ENCODE measurements at places on chromosomes 5 and 9. TPM values are rescaled to one million over a fixed set of nuclear protein-coding genes. Genes with fewer than 3 reads are reported as not detected.
A peak's percentile ranks its signal among the peaks of the same experiment; 100 is the strongest.

GRCh38 chr5:122585371-122585770 is 189.5 kb upstream of the SNX2 start:
- DNase-seq = no peak

- no peak for DNase-seq
Measured at GRCh38 chr5:94218374-94218773, 400.0 kb downstream of the KIAA0825 start.

- no peak for DNase-seq
Measured at GRCh38 chr5:152505442-152506042, 100.5 kb upstream of the NMUR2 start.

DNA sequence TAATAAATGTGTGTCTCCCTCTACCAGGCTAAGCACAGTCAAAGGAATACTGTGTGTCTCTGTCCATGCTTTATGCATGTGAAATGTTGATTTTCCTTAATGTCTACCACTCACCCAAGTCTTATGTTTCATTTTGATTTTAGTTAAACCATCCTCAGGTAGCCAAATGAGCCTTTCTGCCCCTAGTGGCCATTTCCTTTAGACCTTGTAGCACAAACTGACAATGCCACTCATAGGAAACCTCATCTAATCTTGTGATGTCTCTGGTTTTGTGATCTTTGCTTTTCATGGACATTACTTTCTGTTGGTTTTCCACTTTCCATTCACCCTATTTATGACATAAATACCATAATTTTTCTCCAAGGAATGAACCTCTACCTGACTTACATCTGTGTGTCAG is 820.8 kb downstream of the MAT2B start:
- DNase-seq = no peak

GRCh38 chr5:45279109-45279508 is 417.1 kb downstream of the HCN1 start:
- DNase-seq = no peak

GRCh38 chr9:127971357-127972235 is 9.2 kb downstream of the EEIG1 start:
- no peak for DNase-seq

GRCh38 chr5:177428574-177429217 is 2.2 kb downstream of the GRK6 start:
- DNase-seq = no peak

DNA sequence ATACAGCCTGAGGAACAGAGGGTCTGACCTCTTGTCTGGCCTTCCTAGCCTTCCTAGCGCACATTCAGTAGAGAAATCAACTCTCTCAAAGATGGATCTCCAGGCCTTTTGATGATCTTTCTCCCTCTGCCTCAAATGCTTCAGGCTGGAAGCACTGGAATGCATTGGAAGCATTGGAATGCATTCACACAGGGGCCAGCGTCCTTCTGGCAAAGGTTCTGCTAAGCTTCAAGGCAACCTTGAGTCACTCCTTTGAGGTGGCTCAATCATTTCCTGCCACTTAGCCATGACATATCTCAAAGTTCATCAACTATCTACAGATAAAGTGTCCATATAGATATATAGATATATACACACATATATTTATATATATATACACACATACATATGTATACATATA is 42.9 kb downstream of the OR2K2 start:
- DNase-seq = no peak

DNA sequence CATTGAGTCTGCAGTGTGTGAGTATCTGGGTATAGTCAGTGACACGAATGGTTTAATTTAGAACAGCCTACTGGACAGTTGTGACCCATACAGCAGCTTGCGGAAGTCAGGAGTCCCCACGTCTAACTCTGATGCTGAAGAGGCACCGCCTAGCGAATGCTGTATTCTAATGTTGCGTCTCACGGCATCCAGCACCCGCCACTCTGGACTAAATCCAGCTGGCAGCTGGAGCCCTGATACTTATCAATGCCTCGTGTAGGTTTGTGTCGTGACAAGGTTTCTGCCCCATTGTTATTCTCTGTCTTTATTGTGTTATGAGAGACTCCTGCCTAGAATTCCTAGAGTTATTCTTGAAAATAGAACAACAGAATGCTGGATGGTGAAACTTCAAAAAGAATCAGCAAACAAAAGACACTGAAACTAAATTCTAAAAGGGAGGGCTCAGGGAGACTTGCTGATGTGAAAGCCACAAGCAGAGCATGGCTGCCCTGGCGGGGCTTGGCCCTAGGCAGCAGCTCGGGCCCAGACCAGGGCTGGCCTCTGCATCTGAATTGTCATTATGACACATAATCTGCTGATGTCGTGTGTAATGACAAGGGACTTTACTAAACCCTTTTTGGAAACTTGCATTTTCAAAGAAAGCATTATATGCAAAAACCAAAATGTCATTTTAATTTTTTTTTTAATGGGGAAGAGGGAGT is 123.5 kb upstream of the ICE1 start:
- no peak for DNase-seq

GRCh38 chr5:168353216-168353957 is 61.9 kb downstream of the WWC1 start:
- DNase-seq = no peak

- no peak for DNase-seq
Measured at GRCh38 chr9:99809586-99810319, 11.9 kb upstream of the NR4A3 start.

DNA sequence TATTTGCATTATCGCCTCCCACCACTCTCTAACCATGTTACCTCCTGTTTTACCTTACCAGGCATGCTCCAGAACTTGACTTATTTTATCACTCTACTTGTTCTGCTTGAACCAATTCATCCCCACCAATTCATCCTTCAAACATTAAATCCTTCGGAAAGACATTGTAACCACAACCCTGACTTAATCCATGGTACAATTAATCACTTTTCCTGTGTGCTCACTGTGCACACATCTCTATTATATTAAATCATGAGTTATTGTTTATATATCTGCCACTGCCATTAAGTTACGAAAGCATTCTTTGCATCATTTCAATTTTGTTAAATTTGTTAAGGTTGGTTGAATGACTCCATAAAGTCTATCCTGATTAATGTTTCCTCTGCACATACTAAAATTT is 7.4 kb upstream of the C5orf46 start:
- no peak for DNase-seq

GRCh38 chr5:116446356-116447005 is 128.1 kb downstream of the SEMA6A start:
- DNase-seq = no peak

GRCh38 chr5:40733879-40734563 is 21.7 kb downstream of the TTC33 start:
- no peak for DNase-seq

DNA sequence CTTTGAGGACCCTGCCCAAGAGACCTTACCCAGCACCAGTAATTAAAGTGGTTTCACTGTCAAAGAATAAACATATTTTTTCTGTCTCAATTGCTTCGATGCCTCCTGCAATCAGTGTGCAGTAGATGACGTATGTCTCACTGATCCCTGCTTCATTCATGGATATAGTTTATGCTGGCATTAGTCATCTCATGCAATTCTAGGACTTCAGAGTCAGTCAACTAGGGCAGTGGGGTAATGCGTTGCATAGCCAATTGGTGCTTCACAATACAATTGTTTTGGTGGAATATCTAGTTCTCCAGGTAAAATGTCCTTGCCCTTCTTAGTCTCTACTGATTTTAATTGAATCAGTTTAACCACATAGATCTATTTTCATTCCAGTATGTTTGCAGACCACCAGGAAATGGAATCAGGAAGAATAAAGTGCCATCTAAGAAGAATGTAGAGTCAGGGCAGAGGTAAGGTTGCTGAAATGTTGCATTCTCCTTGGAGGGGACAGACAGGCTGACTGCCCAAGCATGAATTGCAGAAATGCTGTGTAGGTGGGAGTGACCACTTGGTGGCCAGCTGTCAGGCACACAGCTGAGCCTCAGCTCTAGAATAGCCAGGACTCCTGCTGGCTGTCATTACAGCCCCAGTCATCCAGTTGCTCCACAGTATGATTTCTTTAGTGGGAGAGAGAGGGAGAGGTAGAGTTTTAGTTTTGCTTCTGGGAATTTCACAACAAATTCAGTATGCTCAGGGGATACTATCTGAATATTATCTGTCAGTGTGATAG is 73.5 kb upstream of the MEGF10 start:
- DNase-seq = no peak

DNA sequence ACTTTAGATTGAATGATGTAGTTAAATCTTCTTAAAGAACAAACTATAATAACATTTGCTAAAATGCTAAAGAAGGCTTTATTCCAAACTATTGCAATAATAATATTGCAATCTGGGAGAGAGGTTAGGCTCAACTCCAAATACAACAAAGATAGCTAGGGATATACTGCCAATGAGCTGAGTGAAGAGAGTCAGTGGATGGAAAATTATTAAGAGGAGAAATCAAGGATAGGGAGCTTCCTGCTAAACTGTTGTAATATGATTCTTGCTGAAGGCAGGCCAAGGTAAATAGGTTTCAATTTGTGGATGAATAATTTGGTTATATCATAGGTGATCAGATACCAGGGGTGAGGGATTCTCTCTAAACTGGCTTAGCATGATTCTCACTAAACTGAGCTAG is 1651.5 kb downstream of the EFNA5 start:
- no peak for DNase-seq

- no peak for DNase-seq
Measured at GRCh38 chr5:67149951-67150523, 46.6 kb downstream of the CD180 start.

DNA sequence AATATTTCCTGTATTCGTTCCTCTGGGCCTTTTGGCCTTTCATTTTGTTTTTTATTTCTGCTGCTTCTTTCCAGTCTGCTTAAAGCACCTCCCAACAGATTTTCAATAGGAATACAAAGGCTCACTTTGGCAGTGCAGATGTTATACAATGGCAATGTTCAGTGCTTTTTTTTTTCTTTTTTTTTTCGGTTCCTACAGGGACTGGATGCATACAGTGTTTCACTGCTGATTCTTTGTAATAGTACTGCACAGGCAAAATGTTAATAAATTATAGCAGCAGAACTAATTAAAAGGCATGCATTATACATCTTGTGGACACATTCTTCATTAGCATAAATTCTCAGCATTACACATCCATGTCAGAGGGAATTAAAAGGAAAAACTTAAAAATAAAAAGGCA is 356.6 kb upstream of the C9orf72 start:
- no peak for DNase-seq

- peak; percentile 80 for DNase-seq
Measured at GRCh38 chr9:130461218-130461630, 16.5 kb downstream of the ASS1 start.

- peak; percentile 76 for DNase-seq
Measured at GRCh38 chr9:121333950-121334773, 35.9 kb downstream of the STOM start.

- DNase-seq = no peak
Measured at GRCh38 chr5:167964529-167964928, 326.9 kb upstream of the WWC1 start.

- DNase-seq = no peak
Measured at GRCh38 chr5:111930905-111931461, 174.0 kb upstream of the NREP start.

GRCh38 chr9:94160594-94161501 is 76.6 kb downstream of the PTPDC1 start:
- no peak for DNase-seq

DNA sequence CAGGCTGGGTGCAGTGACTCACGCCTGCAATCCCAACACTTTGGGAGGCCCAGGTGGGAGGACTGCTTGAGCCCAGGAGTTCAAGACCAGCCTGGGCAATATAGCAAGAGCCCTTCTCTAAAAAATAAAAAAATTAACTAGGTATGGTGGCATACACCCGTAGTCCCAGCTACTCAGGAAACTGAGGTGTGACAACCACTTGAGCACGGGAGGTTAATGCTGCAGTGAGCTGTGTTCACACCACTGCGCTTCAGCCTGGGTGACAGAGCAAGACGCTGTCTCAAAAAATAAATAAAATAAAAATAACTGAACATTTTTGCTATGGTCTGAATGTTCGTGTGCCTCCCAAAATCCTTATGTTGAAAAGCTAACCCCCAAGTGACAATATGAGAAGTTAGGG is 24.5 kb downstream of the AGTPBP1 start:
- DNase-seq = no peak

DNA sequence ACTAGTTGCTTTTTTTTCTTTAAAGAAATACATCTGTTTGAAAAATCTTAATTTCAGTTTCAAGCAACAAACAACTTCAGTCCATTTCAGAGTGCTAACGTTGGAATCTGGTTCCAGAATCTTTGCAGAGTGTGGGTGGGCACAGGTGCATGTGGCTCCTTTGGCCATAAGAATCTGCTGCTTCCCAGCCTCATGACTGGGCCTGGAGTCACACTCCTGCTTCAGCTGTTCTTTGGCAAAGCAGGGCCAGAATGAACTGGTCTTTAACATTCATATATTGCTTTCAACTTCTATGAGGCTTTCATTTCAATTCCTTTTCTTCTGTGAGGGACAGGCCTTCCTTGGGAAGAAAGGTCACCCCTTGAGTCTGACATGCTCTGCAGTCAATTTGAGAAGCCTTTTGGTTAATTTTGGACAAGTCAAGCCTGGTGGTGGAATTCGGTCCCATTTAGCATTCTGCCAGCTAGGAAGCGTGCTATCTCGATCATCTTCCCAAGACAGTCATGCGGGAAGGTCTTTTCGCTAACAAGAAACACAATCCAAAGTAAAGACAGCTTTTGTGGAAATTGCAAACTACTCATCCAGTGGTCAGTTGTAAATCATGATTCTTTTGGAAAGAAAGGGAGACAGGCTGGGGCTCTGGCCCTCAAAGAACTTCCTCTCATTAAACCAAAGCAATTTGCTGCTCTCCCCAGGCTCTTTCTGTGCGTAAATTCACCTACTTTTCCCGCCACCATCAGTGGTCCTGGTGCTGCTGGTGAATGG is 55.2 kb downstream of the SLC1A3 start:
- DNase-seq = no peak

DNA sequence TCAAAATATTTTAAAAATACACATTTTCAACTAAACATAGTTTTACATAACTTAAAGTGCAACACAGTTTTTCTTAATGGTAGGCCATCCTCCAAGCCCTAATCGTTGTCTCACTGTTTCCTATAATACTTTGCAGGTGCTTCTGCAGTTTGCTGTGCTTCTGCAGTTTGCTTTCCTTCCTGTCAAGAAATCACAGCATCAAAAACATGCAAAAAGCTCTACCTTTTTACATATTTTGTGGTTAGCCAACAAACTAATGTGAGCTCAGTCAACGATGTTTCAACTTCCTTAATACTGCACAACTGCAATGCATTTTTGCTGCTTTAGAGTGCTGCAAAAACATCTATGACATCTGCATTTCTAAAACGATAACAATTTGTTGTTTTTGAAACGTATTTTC is 25.2 kb downstream of the EMB start:
- no peak for DNase-seq

The C9orf50 gene
- total RNA-seq = 0.23 TPM

The CBY3 gene
- not detected for total RNA-seq

The GFI1B gene
- total RNA-seq = 53.6 TPM

The PRDM9 gene
- not detected for total RNA-seq

The SLC6A7 gene
- not detected for total RNA-seq

The OCLN gene
- total RNA-seq = 25.9 TPM

The RALGDS gene
- 9.5 TPM for total RNA-seq

The ZCCHC7 gene
- 9.7 TPM for total RNA-seq

The PLAC8L1 gene
- total RNA-seq = not detected

The DCTN3 gene
- total RNA-seq = 51.9 TPM

The STKLD1 gene
- total RNA-seq = 0.25 TPM

The GBGT1 gene
- 3.4 TPM for total RNA-seq

The DPP7 gene
- 38.8 TPM for total RNA-seq

The FGD3 gene
- total RNA-seq = 5.5 TPM

The ENTREP1 gene
- 0.09 TPM for total RNA-seq

The CAMLG gene
- total RNA-seq = 5.2 TPM

The GGTA1 gene
- 3.3 TPM for total RNA-seq

The AQP3 gene
- 60.5 TPM for total RNA-seq

The LTC4S gene
- 1.8 TPM for total RNA-seq

All from liver (tissue), 10 donors.